ENCODE measurements at places on chromosomes 3 and 15.

DNA sequence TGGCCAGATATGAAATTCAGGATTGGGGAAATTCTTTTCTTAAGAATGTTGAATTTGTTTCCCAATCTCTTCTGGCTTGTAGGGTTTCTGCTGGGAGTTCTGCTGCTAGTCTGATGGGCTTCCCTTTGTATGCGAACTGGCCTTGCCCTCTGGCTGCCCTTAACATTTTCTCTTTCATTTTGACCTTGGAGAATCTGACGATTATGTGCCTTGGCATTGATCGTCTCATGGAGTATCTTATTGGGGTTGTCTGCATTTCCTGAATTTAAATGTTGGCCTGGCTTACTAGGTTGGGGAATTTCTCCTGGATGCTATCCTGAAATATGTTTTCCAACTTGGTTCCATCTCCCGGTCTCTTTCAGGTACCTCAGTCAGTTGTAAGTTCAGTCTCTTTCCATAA, 152.2 kb downstream of the CFAP20DC start:
- no peak for DNase-seq

DNA sequence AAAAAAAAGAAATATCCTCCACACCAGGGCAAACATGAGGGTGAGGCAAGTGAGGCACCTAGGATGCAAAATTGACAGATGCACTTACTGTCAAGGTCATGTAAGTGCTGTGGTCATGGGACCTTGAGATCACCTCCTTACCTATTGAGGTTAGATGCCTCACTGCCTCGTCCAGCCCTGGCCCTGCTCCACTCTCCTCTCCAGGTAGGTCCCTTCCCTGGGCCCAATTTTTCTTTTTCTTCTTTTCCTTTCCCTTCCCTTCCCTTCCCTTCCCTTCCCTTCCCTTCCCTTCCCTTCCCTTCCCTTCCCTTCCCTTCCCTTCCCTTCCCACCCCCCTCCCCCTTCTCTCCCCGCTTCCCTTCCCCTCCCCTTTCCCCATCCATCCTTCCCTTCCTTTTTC, 71.1 kb upstream of the DLG1 start:
- DNase-seq = no peak

GRCh38 chr3:59774634-59775033, 724.8 kb upstream of the CFAP20DC start:
- DNase-seq = no peak

GRCh38 chr3:16824081-16824696, 60.6 kb upstream of the PLCL2 start:
- no peak for DNase-seq

GRCh38 chr3:52222319-52223221, 2.9 kb downstream of the TLR9 start:
- DNase-seq = no peak

DNA sequence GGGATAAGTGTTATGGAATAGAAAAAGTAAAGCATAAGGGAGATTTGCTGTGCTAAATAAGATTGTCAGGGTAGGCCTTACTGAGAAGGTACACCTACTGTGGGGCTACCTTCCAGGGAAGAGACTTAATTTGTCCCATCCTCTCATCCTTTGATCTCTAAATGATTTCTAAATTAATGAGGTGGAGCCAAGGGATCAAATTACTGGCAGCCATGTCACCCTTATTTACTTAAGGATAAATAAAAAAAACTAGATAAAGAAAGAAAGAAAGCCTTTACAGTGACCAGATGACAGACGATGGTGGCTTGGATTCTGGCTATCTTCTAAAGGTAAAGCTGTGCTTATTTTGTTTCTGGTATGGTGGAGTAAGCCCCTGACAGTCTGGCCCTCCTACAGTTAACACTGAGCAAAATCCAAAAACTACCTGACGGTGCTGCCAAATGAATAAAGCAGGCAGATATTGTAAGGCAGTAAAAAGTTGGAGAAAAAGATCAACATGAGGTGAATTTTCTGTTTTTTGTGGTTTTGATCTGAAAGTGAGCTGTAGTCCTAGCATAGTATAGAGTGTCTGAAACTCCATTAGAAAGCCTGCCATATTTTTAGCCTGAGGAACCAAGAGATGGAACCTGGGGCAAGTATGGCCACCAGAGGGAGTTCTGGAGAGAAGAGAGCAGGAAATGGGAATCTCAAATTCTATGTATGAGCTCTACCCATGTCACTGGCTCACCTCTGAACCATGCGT, 285.1 kb upstream of the MANF start:
- DNase-seq = no peak

DNA sequence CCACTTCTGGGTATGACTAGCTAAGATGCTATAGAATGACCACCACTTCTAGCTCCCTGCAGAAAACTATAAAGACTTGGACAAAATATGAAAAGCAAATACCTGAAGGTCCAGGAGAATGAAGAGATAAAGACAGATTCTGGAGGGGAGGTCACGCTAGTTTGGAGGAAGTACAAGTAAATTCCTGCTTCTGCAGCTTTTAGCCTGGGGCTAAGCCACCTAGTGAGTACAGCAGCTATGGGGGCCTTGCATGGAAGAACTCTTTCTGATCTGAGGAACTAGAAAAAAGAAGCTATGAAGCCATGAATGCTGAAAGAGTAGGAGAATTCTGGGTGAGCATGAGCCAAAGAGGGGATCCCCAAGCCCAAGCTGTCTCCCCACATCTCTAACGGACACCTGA, 29.8 kb downstream of the NRG4 start:
- DNase-seq = no peak

GRCh38 chr15:96969732-96970710, 639.5 kb downstream of the NR2F2 start:
- DNase-seq = no peak

DNA sequence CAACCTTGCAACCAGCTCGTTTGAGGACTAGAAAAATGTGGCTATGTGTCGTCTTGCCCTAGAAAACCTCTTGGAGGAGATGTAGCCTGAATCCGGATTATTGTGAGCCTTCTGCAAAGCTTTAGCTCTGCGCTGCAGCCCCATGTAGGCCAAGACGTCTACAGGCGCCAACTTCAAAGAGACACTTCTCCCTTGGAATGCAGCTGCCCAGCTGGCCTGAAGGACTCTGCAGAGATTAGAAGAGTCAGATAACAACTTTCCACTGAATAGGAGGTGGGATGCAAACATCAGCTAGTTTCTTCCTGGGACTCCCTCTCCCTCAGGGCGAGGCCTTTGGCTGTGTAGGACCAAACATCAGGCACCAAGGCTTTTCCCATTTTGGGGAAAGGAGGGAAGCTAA, 356.5 kb upstream of the IL12A start:
- no peak for DNase-seq

DNA sequence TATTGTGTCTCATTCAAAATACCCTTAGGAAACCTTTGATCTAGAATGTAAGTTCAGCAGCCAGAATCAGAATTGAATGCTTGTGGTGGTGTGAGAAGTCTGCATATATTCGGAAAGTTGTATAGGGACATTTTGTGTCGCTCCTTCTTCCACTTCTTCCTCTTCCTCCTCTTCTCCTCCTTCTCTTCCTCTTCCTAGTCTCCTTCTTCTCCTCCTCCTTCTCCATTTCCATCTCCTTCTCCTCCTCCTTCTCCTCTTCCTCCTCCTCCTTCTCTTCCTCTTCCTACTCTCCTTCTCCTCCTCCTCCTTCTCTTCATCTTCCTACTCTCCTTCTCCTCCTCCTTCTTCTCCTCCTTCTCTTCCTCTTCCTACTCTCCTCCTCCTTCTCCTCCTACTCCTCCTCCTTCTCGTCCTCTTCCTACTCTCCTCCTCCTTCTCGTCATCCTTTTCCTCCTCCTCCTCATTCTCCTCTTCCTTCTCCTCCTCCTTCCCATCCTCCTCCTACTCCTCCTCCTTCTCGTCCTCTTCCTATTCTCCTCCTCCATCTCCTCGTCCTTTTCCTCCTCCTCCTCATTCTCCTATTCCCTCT, 749.3 kb upstream of the GOLIM4 start:
- no peak for DNase-seq

DNA sequence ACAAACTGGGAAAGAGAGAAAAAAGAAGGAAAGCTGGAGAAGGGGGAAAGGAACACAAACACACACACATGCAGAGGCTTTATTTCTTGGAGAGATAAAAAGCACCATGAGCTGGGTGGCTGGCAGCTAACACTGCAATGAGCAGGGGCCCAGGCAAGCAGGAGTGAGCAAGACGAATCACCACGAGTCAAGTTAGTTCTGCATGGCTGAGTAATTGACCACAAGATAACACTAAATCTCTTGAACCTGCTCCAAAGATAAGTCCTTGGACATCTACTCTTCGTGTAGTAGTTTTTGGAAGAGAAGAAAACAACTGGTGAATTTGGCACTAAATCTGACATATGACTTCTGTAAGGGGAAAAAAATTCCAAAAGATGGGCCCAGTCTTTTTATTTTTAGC, 100.9 kb downstream of the MYO5A start:
- DNase-seq = no peak

GRCh38 chr15:29518442-29518841, 248.8 kb upstream of the NSMCE3 start:
- DNase-seq = no peak

DNA sequence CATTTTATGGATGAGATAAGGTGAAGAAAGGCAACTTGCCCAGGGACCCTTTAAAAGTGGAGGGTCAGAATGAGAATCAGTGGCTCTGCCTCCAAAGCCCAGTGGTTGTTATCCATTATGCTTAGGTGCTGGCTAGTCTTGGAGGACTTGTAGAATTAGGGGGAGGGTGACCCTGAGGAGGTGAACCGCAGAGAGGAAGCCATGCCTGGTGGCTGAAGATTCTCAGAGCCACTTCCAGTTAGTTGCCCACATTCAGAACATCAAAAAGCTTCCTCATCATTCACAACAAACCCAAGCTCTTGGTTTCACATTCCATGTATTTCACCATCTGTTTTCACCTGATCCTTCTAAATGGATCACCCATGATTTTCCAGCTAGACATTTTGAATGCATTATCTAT, 11.2 kb downstream of the EBLN2 start:
- no peak for DNase-seq

GRCh38 chr3:46089237-46090011, 62.1 kb upstream of the XCR1 start:
- DNase-seq = no peak

GRCh38 chr3:104388619-104389018, 978.1 kb upstream of the ALCAM start:
- DNase-seq = no peak

- DNase-seq = no peak
Measured at GRCh38 chr15:70509282-70509662, 254.1 kb downstream of the UACA start.
